RPMI7951 (cell line): ENCODE measurements at places on chromosomes 12 and 14. TPM values are rescaled to one million over a fixed set of nuclear protein-coding genes. Genes with fewer than 3 reads are reported as not detected.

AICDA gene
- not detected in 2 replicates for total RNA-seq

DDN gene
- not detected in 2 replicates for total RNA-seq

PMCH gene
- total RNA-seq: not detected in 2 replicates

NINJ2 gene
- total RNA-seq: 4.1 and 6.9 TPM in 2 replicates

AMN gene
- not detected in 2 replicates for total RNA-seq

PLEKHG3 gene
- 1.8 and 1.9 TPM in 2 replicates for total RNA-seq

E2F7 gene
- 19.1 and 26.3 TPM in 2 replicates for total RNA-seq

DACT1 gene
- total RNA-seq: 22.2 and 23.1 TPM in 2 replicates

KRT2 gene
- total RNA-seq: not detected in 2 replicates

CLEC1B gene
- not detected in 2 replicates for total RNA-seq

NTF3 gene
- total RNA-seq: 8.6 and 9.4 TPM in 2 replicates

KRT77 gene
- not detected in 2 replicates for total RNA-seq

ASB8 gene
- total RNA-seq: 20.5 and 25.4 TPM in 2 replicates

ABCC9 gene
- total RNA-seq: under 0.01 and 0.12 TPM in 2 replicates

WIF1 gene
- total RNA-seq: not detected in 2 replicates

C3AR1 gene
- 0.39 and 1.2 TPM in 2 replicates for total RNA-seq
